ENCODE measurements at places on chromosomes 2 and 18. TPM values are rescaled to one million over a fixed set of nuclear protein-coding genes. Genes with fewer than 3 reads are reported as not detected.

The ARHGAP25 gene
- 4.3 TPM for total RNA-seq

The HJURP gene
- 6.3 TPM for total RNA-seq

The XDH gene
- not detected for total RNA-seq

The ALPI gene
- total RNA-seq: not detected

The CHRND gene
- total RNA-seq: not detected
